ENCODE measurements at places on chromosomes 7 and 10. TPM values are rescaled to one million over a fixed set of nuclear protein-coding genes. Genes with fewer than 3 reads are reported as not detected.

DNA sequence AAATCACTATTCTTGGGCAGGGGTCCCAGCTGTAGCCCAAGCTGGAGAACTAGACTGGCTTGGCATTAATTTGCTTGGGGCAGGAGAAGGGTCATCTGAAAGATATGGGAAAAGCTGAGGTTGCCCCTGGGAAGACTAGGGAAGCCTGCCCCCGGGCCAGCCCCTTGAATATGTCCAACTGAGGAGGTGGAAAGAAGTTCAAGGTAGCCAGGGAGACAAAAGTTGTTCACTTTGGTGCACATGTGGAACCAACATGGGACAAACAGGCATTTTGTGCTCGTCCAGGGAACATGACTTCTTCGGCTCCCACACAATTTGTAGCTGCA is 1.4 kb upstream of the LRRC61 start:
- no peak for DNase-seq

DNA sequence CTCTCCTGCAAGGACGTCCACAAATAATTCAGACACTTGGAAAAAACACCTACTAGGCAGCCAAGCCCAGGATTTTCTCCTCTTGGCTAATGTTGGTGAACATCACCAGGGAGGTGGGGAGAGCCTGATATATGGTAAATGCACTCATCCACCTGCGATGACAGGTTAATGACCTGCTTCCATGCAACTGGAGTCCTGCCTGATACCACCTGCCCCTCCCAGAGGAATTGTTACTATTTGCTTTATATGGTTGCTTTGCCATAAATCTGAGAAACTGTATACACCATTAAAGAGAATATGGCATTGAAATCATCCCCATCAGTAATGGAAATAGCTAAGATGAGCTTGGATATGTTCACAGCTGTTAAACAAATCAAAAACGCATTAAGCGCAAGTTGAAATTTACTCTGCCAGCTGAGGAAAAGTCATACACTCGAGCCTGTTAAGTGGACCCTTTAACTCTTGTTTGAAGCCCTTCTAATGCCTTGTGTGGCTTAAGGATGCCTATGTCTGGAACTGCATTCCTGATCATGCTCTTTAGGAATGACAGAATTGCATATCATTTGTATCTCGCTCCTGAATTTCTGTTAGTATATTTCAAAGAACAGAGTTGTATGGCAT is 208.3 kb downstream of the PRPF18 start:
- DNase-seq = no peak

DNA sequence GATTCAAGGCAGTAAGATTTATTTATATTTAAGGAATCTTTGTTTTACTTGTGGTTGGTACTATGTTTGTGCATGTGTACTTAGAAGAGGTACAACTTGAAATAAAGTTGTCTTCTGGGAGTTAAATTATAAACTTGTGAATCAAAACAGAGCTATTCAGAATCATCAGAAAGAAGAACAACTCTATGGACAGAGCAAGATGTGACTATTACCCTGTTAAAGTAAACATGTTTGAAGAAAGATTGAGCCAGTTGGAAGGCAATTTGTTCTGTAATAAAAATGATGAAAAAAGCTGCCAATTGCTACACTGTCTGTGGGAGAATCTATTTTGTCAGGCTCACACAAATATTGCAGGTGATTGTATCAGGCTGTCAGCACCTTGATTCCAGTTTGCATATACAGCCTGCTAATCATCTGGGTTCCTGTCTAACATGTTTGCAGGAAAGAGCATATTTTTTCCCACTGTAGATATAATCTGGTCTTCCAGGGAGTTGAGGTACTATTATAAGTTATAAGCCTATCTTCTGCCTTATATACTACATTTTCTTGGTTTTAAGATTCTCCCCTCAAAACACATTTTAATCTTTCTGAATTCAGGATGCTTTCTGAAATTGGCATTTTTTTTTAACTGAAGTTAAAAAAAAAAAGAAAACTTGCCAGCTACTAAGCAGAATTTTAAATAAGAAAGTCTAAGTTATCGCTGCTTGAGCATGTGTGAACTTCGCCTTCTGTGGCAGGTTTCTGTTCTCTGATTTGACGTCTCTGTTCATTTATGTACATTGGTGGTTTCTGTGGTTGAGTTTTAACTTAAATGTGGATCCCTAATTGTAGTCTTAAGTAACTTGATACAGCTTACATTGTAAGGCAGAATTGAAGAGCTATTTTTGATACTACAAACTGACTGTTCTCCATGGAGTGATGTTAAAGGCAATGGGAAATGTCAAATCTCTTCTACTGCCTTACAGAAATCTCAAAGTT is 46.0 kb downstream of the ZNRF2 start:
- DNase-seq = no peak

- DNase-seq = no peak
These were observed 12.1 kb downstream of the PNLIPRP1 start for GRCh38 chr10:116602648-116603400.

GRCh38 chr7:48710995-48711394 is 213.4 kb upstream of the CDC14C start:
- no peak for DNase-seq

Gene PAX4
- not detected for total RNA-seq

Gene SCART1
- total RNA-seq = 2.9 TPM

Gene SFRP4
- total RNA-seq = 78.4 TPM

DNA sequence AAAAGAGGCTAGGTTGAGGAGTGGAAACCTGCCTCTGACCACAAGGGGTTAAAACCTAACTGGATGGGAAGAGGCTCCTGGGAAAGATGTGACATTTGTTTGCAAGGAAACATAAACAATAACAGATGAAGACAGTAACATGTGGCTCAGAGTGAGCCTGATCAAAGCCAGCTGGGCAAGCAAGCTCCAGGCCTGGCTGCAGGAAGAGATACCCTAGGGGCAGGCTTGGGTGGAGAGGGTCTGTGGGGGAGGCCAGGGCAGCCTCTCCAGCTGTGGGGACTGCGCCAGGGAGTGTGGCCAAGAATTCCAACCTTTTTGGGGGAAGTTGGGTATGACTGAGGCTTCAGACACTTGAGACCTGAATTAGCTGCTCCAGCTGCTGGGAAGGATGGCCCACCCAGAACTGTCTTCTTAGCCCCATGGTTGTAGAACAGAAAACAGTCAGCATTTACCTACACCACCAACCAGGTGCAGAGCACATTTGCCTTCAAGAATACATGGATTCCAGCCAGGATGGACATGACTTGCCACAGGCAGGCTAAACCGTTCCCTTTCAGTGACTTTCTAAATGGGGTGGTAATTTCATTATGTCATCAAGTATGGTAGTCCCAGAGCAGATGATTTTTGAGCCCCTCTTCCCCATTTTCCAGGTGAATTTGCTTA is 10.4 kb upstream of the FAM170B start:
- no peak for DNase-seq

GRCh38 chr10:101768791-101769170 is 7.1 kb downstream of the FGF8 start:
- no peak for DNase-seq

- no peak for DNase-seq
These were observed 15.6 kb downstream of the SHH start for GRCh38 chr7:155796381-155797261.

DNA sequence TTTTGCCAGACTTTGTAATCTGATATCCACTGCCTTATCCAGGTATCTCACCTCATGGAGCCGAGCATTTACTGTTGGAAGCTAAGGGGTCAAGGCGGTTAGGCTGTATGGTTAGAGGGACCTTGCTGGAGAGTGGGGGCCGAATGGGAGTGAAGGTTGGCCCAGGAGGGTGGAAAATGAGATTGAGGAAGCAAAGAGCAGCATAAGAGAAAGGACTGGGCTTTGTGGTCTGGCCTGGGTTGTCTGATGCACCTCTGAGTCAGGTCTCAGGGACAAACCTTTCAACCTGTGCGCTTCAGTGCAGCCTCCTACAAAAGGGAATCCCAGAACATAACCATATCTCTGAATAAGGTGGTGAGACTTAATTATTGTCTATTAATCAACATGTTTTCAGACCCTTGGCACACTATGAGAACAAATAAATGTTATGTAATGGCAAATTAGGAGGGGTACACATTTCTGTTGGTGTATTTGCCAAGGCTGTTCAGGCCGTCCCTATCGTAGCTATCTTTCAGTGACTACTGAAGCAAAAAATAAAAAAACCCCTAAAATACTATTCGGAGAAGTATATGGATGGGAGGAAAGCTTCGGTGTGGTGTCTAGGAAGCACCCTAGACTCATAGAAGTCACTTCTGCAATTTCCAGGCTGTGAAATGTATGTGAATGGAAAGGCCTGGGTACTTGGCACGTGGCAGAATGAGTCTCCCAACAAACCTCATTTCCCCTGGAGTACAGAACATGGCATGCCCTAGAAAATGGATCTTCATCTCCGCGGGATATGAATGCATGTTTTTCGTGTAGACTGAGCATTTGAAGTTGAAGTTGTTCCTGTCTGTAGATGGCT is 4.3 kb downstream of the CAMK1D start:
- DNase-seq = no peak

DNA sequence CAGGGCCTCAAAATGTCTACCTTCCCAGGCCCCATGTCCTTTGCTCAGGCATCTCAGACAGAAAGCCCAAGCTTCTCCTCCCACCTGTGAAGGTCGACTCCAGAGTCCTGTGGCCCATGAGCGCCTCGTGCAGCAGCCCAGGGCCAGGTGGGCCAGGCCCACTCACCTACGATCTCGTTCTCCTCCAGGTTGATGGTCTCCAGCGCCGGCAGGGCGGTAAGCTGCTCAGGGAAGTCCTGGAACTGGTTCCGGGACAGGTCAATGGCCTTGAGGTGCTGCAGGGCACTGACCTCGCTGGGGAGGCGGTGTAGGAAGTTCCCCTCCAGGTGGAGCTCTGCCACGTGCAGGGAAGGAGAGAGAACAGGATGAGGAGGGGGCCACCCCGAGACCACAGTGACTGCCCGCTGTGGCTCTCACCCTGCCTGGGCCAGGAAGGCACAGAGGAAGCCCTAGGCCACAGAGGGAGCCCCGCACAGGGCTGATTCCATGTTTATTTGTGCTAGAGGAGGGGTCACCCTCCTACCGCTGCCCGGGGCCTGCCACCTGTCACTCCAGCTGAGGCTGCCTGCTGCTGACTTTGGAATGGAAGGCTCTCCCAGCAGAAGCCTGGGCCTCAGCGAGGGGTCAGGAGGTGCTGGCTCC is 40.0 kb upstream of the NPFFR1 start:
- DNase-seq = no peak

Gene PTPRE
- 30.9 TPM for total RNA-seq

DNA sequence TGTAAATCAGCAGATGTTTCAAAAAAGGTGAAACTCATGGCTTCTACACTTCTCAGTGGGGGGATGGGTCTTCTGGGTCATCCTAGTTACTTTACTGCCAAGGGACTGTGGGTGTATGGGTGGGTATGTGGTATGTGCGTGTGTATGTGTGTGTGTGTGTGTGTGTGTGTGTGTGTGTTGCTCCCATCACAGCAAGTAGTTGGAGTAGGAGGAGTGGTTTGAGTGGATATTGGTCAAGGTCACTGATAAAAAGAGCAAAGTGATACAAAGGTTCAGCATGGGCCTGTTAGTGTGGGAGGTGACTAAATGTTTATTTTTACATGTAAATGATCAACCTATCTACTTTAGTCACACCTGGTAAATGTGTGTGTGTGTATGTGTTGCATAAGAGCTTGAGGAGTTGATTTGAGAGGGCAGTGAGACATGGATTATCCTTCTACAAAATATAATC is 11.8 kb upstream of the COBL start:
- DNase-seq = no peak

GRCh38 chr7:92750447-92750839 is 85.9 kb downstream of the CDK6 start:
- DNase-seq = no peak

- no peak for DNase-seq
These were observed 29.8 kb downstream of the MTURN start for GRCh38 chr7:30164567-30164966.

- no peak for DNase-seq
These were observed 762 bp downstream of the PON1 start for GRCh38 chr7:95323410-95324129.

DNA sequence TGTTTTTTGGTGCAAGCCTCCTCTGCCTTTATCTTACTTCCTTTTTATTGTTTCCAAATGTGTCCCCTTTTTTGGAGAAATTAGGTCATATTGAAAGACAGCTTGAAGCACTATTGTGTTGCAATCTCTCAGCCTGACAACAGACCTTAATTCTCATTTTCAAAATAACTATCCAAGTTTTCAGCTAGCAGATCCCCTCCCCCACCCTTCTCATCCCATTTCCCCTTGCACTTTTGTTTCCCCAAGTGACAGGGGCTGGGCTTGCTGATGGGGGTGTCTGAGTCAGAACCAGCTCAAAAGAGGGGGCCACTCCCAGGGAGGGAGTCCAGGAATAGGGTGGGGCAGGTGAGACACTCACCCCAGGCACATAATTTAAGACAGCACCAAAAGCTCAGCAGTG is 75.3 kb downstream of the MKI67 start:
- no peak for DNase-seq

DNA sequence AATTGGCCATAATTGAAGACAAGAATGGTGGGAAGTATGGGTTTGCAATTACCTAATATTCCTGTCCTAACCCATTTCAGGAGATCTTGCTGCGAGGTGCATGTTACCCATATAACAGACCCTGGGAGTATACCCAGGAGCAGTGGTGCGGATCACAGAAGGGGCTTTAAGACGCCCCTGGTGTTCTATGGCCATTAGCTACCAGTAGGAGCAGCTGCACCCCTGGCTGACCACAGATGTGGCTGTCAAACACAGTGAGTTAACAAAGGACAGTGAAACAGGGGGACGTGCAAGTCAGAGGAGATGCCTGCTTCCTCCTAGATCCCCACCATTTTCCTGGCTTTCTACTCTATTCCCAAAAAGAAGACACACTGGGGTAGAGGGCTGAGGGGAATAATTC is 25.2 kb downstream of the AOC1 start:
- DNase-seq = no peak

Gene ASB4
- total RNA-seq = 0.20 TPM

DNA sequence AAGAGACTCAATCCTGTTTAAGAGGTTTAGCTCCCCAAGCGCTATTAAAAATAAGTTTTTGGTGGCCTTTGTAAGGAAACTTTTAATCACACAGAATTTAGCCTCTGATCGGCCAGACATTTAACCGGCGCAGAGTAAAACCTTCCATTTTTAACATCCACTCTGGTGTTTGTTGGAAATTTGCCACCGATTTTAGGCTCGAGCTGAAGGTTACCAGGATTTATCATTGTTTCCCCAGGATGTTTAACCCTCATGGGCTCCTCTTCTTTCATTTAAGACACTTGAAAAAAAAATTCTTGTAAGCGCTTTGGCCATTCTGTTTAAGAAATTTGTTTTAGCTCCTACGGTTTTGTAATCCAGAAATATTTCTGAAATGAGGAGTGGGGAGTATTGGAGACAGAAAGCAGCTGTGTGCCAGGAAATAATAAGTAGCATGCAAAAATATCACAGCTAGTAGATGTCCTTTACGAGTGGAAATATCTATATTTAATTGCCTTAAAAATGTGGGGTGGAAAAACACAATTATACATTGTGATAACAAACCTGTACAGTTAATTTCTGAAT is 3.4 kb downstream of the NEUROD6 start:
- DNase-seq = no peak

DNA sequence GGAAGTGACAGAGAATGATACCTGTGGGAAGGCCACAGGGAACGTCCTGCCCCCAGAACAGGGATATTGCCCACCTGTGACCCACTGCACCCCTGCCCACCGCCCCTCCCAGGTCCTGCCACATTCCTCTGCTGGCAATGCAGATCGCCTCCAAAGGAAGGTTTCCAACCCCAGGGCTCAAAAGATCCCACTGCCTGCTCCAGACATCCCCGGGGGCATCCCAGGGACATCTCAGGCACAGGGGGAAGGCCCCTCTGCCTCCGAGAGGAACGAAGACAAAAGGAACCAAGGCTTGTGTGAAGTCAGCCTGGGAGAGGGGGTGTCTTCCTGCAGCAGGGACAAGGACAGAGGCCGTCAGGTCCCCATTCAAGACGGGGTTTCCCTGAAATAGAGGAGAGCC is 28.5 kb downstream of the NUDT1 start:
- DNase-seq = no peak

GRCh38 chr10:10938676-10939075 is 79.0 kb upstream of the CELF2 start:
- no peak for DNase-seq
